ENCODE measurements at places on chromosomes 7 and 10.
A peak's percentile ranks its signal among the peaks of the same experiment; 100 is the strongest.

DNA sequence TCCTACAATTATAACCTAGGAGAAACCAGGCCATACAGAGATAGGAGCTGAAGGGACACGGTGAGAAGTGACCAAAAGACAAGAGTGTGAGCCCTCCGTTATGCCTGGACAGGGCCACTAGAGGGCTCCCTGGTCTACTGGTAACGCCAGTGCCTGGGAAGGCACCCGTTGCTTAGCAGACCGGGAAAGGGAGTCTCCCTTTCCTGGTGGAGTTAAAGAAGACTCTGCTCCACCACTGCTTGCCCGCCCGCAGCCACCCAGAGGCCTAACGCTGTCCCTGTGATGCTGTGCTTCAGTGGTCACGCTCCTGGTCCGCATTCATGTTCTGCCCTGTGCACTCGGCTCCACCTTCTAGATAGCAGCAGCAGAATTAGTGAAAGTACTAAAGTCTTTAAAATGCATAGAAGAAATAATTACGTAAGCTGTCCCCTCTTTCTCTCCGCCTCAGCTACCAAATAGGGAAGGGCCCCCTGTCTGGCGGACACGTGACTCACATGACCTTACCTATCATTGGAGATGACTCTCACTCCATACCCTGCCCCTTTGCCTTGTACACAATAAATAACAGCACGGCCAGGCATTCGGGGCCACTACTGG, 34.8 kb downstream of the GRID2IP start:
- DNase-seq: peak; percentile 83

- DNase-seq: no peak
Observed at GRCh38 chr10:133225707-133226191, 4.3 kb upstream of the UTF1 start.

GRCh38 chr10:22610610-22611009, 103.8 kb downstream of the PIP4K2A start:
- DNase-seq: no peak

- no peak for DNase-seq
Observed at GRCh38 chr7:154598864-154599263, 404.1 kb downstream of the PAXIP1 start.

GRCh38 chr10:68594405-68594804, 34.3 kb downstream of the TET1 start:
- DNase-seq: peak; percentile 82

DNA sequence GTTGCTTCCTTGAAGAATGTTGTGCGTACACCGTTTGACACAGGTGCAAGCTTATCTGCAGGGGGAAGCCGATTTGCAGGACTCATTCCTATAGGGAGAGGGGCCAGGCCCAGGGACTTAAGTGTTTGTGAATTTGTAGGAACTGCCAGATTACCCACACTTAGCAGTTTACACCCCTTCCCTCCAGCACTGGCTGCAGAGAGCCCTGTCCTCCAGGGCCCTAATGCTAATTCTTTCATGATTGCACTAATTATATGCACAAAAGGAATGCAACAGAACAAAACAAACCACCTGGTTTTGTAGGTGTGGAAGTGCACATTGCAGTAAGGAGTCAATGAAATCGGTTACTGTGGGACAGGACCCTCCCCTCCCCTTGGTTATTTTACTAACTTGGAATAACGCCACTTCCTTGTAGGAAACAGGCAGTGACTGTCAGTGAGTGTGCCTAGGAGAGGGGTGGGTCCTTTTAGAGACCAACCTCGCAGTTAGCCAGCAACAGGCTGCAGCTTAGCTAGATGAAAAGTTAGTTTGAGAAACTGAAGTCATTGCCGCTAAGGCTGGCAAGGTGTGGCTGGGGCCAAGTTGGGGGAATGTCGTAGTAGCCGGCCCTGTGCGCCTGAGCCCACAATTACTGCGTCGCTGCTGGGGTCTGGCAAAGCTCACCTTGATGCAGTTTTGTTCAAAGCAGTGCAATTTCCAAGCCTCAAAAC, 60.6 kb downstream of the CUX1 start:
- no peak for DNase-seq

DNA sequence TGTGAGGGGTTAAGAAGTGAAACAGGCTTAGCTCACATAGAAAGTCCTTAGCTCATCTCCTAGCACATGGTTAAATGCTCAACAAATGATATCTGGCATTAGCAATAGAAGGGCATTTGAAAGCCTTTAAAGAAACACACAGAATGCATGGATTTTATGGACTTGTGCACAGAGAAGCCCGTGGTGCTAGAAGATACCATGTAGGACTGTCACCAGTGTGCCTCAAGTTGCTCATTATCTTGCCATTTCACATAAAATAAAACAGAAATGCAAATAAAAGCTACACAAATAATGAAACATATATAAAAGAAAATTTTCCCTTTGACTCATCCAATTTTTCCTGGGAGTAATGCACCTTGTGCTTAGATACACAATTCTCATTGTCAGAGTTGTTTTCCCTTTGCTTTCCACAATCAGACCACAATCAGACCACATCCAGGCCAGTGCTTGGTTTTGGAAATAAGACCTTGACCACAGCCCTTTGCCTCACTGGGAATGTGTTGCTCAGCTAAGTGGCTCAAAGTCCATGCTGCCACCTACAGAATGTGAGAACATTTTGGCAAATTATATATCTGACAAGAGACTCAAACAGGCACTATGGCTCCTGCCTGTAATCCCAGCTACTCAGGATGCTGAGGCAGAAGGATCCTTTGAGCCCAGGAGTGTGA, 9.5 kb upstream of the WDR11 start:
- DNase-seq: peak; percentile 33

GRCh38 chr7:103065667-103066066, 8.9 kb downstream of the FBXL13 start:
- DNase-seq: no peak

DNA sequence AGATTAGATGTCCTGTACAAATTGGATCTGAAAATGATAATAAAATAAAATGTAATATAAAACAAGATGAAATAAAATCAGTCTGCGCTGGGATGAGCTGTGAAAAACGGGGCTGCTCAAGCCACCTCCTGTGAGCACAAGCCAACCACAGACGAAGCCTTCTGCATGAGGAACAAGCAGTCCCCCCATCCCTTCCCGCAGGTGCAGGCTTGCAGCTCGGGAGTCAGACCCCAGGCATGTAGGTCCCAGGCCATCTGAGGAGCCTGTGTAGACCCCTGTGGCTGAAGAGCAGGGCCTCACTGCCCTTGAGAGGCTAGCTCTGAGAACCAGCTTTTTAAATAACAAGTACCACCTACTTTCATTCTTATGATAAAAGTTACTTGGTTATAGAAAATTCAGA, 123.4 kb downstream of the TNS3 start:
- no peak for DNase-seq

GRCh38 chr7:22150221-22150620, 204.5 kb upstream of the CDCA7L start:
- no peak for DNase-seq

DNA sequence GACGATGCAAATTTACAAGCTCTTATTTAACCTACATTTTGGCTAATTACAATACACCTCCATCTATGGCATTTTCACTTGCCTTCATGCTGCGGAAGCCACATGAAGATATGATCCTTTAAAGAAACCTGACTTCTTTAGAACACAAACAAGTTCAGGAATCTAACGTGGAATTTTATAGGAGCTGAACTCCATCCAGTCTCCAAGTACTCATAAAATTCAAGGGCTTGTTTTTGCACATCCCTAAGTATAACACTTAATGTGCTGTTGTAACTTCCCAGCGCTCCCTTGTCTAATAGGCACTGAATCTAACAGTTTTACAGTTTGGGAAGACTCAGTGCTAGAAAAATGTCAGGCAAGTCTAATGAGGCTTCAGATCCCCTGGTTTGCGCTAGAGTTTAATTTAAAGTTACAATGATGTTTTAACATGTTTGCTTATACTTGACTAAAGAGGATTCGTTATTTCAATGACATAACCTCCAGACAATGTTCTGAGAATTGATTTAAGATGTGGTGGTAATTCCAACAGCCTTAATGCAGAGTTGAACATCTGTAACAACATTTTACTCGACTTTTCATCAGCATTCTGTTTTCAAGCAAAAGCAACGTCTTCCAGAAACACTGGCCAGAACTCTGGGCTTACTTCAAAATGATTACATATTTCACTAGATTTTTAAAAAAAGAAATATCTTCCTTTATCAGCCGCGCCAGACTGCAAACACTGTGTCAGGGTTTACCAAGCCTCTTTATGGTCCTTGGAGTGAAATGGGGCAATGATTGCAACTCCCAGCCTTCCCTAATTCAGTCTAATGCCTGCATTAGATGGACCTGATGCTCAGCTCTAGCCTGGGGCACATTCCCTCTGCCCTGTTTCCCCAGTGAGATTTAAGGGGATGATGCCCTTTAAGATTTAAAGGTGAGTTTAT, 664.3 kb downstream of the KCNMA1 start:
- no peak for DNase-seq

- DNase-seq: no peak
Observed at GRCh38 chr7:69515495-69516212, 82.6 kb upstream of the AUTS2 start.

DNA sequence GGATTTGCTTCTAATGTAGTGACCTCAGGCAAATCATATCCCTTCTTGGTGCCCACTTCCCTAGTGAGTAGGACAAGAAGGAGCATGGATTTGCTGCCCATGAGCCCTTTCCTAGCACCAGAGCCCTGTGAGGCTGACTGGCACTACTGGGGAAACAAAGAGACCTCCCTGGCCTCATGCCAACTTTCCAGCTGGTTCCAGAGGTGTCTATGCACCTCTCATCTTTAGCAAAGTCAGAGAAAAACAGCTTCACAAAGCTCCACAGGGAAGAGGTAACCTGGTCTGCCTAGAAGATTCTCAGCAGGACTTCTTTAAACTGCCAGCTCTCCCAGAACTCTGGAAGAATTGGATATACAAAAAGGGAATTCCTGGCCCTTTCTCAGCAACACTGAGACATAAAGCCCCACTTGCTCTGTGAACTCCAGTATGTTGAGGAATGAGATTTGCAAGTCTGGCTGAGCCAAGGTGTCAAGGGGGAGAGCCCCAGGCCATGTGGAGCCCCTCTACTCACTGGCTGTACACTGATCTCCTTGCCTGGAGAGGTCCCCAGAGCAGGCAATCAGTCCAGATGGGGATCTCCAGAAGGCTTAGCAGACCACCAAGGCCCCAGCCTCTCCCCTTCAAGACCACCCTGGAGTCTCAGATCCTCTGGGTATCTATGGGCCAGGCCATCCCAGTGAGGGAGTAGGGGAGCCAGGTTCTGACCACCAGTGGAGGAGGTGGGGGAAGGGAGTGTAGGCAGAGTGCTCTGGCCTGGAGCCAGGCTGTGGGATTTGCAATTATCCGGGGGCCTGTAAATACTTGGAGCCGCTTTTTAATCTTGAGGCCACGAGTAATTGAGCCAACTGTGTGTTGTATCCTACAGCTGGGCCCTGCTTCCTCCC, 24.4 kb upstream of the RBM20 start:
- DNase-seq: no peak

DNA sequence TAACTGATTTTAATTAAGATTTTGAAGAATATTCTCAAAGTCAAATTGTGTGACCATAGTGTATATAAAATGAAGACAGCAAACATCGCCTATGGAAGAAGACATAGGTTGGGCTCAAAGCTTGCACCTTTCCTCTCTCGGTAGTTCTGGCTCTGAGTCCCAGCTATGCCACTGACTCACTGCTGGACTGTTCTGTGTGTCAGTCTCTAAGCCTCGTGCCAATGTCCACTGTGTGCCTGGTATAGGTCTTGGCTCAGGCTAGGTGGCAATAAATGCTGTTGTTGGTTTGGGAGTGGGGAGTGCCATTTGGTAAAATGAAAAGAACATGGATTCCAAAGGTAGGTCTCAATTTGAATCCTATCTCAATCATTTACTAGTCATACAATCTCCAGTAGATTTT, 137.5 kb upstream of the RHEB start:
- DNase-seq: no peak

DNA sequence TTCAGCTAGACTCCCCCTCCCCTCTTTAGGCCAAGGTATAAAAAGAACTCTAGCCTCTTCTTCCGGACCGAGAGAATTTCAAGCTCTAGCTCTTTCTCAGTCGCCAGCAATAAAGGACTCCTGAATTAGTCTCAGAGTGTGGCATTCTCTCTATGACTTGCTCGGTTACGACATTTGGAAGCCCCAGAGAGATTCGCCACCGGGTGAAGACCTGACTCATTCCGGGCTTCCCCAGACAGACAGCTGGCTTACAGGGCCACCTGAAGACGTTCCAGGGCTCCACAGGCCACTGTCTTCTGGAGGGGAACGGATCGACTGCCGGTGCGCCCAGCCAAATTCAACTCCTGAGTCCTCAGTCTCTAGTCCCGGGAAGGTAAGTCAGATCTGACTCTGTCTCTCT, at the start of gene AKR1B15:
Gene AKR1B15, plus strand, starts transcription at position 234 of the 400 bp plus-strand sequence. CDS start 15,510 bp downstream, outside the sequence.
- no peak for DNase-seq

- no peak for DNase-seq
Observed at GRCh38 chr10:123603130-123603529, 63.0 kb upstream of the GPR26 start.

DNA sequence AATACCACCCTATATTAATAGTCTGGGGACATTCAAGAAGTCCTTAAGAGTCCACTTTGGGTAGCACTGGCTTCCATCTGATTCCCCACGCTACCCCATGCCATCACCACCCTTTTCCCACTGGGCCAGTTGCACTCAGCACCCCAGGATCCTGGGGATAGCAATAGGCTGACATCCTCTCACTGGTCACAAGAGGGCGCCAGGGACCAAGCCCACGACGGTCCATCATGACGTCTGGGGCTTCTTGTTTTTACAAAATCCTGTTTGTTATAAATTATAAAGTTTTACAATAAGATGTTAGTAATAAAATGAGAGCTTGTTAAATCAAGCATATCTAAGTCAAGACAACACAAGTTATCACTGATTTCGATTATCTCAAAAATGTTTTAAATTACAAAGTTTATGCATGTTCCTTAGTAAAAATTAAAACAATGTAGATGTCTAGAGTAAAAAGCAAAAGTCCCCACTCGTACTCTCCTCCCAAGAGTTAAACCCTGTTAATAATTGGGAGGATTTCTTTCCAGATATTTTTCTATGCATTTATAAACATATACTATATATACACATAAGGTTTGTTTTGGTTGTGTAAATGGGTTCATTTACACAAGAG, 15.4 kb downstream of the GPNMB start:
- peak; percentile 86 for DNase-seq

DNA sequence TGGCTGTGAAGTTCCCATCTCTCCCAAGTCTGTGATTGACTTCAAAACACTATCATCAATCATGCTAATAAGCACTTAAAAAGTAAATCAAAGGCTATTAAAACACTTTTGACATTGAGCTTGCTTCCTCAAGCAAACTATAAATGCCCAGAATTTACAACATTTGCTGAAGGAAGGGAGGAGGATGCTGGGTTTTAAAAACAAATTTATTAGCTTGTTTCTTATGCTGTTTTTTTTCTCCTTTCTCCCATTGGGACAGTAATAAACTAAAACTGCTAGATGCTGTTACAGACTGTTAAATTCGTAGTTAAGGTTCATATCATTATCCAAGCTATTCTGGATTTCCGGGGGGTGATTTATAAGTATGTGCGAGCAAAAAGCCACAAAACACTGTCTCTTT, 250.5 kb downstream of the SORCS1 start:
- no peak for DNase-seq

Measured in H54 (cell line).